ENCODE measurements at places on chromosomes 1 and 21. TPM values are rescaled to one million over a fixed set of nuclear protein-coding genes. Genes with fewer than 3 reads are reported as not detected.

MCOLN2 gene
- total RNA-seq: 0.30 TPM

ADAMTS1 gene
- total RNA-seq: 42.4 TPM

TMPRSS2 gene
- total RNA-seq: not detected

TNFRSF1B gene
- total RNA-seq: 3.0 TPM

TINAGL1 gene
- total RNA-seq: 241 TPM

DOCK7 gene
- 195 TPM for total RNA-seq

TAS1R3 gene
- 0.23 TPM for total RNA-seq

CD101 gene
- total RNA-seq: 0.18 TPM

SLAMF7 gene
- total RNA-seq: not detected

KLHL12 gene
- 38.3 TPM for total RNA-seq

KCNK2 gene
- total RNA-seq: 5.3 TPM

MYOC gene
- total RNA-seq: not detected

TPTE gene
- total RNA-seq: not detected

WARS2 gene
- 12.0 TPM for total RNA-seq

CD1C gene
- not detected for total RNA-seq

TMCC2 gene
- total RNA-seq: 4.5 TPM

ASAP3 gene
- total RNA-seq: 19.9 TPM

CXADR gene
- 2.0 TPM for total RNA-seq

RGS16 gene
- total RNA-seq: 0.14 TPM

CD84 gene
- not detected for total RNA-seq

LHX4 gene
- under 0.01 TPM for total RNA-seq

NBPF10 gene
- total RNA-seq: 7.2 TPM

ACBD6 gene
- total RNA-seq: 47.2 TPM

NSL1 gene
- total RNA-seq: 23.8 TPM

JTB gene
- 178 TPM for total RNA-seq

MROH9 gene
- not detected for total RNA-seq

HPDL gene
- 1.4 TPM for total RNA-seq

GPR61 gene
- 0.59 TPM for total RNA-seq

ASPM gene
- total RNA-seq: 3.9 TPM

DNAJB4 gene
- 169 TPM for total RNA-seq

BLACAT1 gene
- not detected for total RNA-seq

BTG3 gene
- 41.6 TPM for total RNA-seq

ARHGAP30 gene
- total RNA-seq: 0.05 TPM

METTL25B gene
- total RNA-seq: 9.1 TPM

PPP1R12B gene
- total RNA-seq: 19.1 TPM

Measured in smooth muscle cell of the umbilical artery (primary cell).